ENCODE measurements at places on chromosomes 12 and 14. TPM values are rescaled to one million over a fixed set of nuclear protein-coding genes. Genes with fewer than 3 reads are reported as not detected.

Gene ENO2
- 7.4 TPM for total RNA-seq

Gene ANKRD33
- not detected for total RNA-seq

Gene LUM
- total RNA-seq = 34.6 TPM

Gene GPRC5A
- total RNA-seq = 2.0 TPM

Gene PXN
- total RNA-seq = 47.1 TPM

- no peak for DNase-seq
Measured at GRCh38 chr14:32471181-32471580, 142.1 kb downstream of the AKAP6 start.

Gene PSMB5
- 129 TPM for total RNA-seq

GRCh38 chr14:22822571-22823098 is 7.1 kb upstream of the MRPL52 start:
- peak; percentile 86 for DNase-seq

Gene CEBPE
- not detected for total RNA-seq

- DNase-seq = no peak
Measured at GRCh38 chr14:91402348-91402747, 15.3 kb downstream of the CCDC88C start.

Gene DCN
- 800 TPM for total RNA-seq

DNA sequence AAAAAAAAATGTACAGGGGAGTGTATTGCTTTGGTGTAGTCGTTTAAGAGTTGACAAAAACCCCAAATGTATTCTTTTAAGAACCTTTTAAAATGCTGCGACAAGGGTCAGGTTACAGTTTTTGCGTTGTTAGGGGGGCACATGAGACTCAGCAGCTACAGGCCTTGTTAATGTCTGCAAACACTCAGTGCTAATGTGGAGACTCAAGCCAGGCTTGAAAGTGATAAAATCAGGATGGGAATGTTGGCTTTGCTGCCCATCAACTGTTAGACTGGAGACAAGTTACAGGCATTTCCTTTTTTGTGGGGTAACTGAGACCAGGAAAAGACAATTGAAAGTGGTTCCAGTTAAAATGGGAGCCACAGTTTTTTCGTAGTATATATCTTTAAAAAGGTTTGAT is 84.8 kb downstream of the PRKCH start:
- no peak for DNase-seq

DNA sequence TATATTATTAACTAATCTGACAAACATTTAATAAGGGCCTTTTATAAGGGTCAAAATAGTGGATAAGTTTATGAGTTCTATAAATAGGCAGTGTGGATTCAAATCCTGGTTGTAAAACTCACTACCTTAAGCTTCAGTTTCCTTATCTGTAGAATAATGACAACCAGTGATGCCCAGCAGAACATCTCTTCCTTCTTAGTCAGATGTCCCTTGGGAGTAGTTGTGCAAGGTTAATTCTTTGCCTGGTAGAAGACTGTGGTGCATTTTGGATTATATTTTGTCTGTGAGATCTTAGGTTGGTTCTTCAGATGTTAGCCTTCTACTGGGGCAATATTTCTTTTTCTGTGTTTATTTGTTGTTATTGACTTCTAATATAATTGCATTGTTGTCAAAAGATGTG is 59.5 kb downstream of the ARID2 start:
- DNase-seq = no peak

Gene CCDC175
- not detected for total RNA-seq

- DNase-seq = no peak
Measured at GRCh38 chr12:100797246-100797645, 2.7 kb downstream of the ANO4 start.

DNA sequence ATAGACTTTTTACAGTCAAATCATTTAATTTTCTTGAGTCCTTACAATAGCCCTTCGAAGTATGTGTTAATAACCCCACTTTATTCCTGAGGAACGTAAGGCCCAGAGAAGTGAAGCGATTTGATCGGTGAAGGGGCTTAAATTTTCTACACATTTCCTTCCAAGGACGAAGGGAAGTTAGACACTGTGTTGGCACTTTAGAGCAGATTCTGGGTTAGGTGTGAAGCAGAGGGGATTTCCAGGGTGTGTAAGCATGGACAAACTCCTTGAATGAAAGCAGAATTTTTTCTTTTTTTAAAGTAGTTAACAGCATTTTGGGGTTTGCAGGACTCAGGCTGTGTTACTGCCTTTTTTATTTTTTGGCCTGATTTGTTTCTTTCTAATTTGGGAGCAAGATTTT is 38.9 kb downstream of the PRORP start:
- no peak for DNase-seq

Gene NKX2-8
- not detected for total RNA-seq

DNA sequence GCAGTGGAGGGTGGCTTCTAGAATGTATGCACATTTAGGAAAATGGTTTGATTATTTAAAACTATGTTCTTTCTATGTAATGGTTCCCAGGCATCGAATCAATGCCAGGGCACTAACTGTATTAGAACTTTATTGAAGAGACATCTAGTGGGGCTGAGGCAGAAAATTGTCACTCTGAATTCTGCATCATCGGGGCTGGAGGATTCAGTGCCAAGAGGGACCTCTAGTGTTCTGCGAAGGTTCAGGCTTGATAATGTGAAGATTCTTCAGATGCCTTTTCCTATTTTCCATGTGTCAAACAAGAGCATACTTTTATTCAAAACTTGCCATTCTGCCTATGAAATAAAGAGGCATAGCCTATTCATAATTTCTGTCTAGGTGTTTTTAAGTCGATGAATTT is 146.3 kb downstream of the CAND1 start:
- no peak for DNase-seq

GRCh38 chr12:33253178-33253577 is 186.4 kb downstream of the SYT10 start:
- no peak for DNase-seq

Gene PUS1
- 5.8 TPM for total RNA-seq

Gene AMHR2
- total RNA-seq = not detected

GRCh38 chr12:56143870-56144269 is 8.5 kb upstream of the MYL6B start:
- peak; percentile 62 for DNase-seq
